ENCODE measurements at places on chromosomes 3 and 15.

GRCh38 chr15:91694831-91695210 is 158.7 kb upstream of the SLCO3A1 start:
- no peak for DNase-seq

DNA sequence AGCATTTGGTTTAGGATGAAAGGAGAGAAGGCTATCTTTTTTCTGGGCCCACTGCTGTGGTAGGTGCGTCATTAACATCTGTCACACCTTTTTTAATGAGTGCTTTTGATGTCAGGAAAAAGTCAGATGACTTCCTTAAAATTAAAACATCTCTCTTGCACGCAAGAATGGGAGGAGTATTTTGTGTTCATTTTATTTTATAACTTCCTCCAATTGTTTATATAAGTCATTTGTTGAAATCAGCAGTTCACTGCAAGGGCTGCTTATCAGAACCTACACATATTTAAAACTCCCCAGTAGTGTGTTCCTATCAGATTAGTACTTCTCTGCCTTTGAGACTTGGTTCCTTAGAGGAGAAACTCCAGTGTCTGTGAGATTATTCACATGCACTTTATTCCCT is 143.8 kb downstream of the NEO1 start:
- peak; percentile 40 for DNase-seq

DNA sequence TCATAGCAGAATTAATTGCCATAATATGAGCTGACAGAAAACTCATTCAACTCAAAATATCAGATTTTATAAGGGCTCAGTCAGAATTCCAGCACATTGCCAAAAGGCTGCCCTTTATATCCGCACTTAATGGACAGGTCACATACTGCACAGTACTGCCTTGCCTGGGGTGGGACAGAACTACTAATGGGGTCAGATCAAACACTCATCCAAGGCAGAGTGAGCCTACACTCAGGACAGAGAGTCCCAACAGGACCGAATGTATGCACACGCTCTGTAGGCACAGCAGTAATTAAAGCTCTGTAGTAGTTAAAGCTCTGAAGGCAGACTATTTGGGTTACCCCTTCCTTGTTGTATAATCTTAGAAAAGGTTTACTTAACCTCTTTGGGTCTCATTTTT is 27.2 kb downstream of the HSPBAP1 start:
- DNase-seq, result no peak

- no peak for DNase-seq
Measured at GRCh38 chr3:170643831-170644230, 58.0 kb upstream of the SLC7A14 start.

DNA sequence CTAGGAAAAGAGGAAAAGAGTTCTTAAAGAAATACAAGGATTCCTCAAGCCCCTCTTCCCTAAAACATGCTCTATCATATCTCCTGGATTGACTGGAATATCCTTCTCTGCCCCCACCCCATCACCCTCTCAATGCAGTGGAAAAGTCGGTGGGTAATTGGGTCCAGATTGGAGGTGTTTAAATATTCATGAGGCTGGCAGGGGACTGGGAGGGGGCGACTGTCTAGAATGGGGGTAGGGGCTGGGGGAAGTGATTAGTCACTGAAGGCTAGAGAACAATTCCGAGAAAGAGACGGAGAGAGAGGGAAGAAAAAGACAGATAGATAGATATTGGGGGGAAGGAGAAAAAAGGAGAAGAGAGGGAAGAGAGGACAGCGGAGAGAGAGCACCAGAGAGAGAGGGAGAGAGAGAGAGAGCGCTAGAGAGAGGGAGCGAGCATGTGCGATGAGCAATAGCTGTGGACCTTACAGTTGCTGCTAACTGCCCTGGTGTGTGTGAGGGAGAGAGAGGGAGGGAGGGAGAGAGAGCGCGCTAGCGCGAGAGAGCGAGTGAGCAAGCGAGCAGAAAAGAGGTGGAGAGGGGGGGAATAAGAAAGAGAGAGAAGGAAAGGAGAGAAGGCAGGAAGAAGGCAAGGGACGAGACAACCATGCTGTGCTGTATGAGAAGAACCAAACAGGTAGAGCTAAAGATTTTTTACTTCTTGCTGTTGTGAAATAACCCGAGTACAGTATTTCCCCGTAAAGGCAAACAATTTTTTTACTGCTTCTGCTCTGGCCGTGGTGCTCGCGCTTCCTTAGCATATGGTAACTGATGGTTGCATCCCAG is at the start of gene GAP43:
TSS of gene GAP43 (plus strand) at position 467 of the 825 bp plus-strand sequence. CDS start at position 647, 180 bp downstream.
- no peak for DNase-seq

- DNase-seq, result no peak
Measured at GRCh38 chr3:49296781-49297411, 19.9 kb upstream of the C3orf62 start.

DNA sequence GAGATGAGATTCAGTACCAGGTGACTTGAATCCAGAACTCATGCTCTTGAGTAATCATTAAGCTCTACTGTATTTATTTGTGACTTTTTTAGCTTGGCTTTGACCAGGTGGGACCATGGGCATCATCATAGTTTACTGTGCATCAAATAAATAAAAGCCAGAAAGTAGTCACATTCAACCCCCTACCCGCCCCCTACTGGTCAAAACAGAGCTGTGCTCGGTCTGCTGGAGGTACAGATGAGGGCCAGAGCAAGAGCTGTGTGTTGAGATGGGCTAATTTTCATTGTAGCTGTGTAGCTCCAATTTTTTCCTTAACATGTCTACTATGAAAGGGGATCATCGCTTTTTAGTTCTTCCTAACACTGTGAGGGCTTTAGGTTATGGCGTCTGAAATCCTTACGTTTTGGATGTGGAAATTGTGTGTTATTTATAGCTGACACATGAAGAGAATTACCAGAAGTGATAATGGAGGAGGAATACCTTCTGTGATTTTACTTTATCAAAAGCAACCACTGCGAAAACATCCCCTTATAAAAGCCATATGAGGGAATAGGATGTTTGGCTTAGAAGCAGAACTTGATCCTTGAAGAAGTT is 375.1 kb downstream of the PTPRG start:
- DNase-seq, result peak; percentile 57

GRCh38 chr3:126743350-126743749 is 39.3 kb downstream of the CHCHD6 start:
- no peak for DNase-seq

GRCh38 chr3:117941015-117941414 is 1093.6 kb downstream of the IGSF11 start:
- DNase-seq, result no peak

DNA sequence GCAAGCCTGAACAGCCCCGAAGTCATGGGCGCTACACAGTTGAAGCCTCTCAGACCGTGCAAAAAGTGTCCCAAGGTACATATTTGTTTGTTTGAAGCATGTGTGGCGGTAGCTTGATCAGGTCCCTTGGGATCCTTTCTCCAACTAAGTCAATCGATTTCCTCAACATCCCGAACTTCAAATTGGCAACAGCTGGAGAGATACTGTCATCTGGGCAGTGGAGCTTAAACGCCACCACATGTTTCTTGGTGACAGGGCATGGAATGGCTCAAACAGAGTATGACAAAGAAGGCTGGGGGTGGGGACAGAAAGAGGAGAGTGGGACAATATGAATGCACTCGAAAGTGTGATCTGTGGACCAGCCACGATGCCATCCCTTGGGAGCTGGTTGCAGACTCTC is 84.9 kb upstream of the PSMD6 start:
- no peak for DNase-seq

DNA sequence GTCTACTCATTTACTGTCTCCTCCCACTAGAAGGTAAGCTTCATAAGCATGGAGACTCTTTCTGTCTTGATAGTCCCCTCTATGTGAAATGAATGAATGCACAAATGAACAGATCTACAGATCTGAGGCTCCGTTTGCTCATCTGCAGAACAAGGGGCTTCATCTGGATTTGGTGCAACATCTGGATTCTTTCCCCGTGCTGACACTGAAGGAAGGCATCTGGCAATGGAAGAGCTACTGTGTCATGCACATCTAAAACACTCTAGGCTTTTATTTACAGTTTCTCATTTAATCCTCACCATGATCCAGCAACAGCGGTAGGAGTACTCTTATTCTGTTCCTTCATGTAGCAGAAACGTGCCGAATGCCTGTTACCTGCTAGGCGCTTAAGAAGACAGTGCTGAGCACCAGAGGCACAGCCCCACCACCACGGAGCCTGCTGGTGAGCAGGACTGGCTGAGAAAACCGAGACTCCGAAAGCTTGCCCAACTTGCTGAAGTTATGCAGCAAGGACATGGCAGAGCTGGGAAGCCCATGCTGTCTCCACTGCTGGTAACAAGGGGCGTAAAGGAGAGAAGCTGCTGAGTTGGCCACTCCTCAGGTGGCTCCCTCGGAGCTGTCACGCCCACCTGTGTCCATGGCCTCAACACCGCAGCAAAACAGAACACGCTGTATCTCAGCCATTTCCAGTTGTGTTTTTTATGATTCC is 31.1 kb downstream of the LSM3 start:
- no peak for DNase-seq

DNA sequence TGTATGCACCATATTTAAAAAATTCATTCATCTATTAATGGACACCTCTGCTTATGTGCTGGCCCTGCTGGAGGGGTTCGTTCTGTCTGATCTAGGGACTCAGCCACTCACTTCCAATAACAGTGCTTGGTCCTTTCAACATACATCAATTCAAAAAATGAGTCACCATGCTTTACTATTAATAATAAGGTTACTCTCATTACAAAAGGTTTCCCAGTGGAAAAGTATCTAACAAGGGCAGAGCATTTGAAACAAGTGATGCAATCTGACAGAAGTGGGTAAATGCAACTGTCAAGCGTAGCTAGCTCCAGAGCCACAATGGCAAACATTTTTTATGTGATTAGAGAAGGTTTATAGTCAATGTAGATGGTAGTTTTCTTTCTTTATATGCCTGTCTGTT is 67.9 kb upstream of the TNIK start:
- DNase-seq, result no peak

- no peak for DNase-seq
Measured at GRCh38 chr3:10929978-10930665, 62.4 kb upstream of the SLC6A1 start.

DNA sequence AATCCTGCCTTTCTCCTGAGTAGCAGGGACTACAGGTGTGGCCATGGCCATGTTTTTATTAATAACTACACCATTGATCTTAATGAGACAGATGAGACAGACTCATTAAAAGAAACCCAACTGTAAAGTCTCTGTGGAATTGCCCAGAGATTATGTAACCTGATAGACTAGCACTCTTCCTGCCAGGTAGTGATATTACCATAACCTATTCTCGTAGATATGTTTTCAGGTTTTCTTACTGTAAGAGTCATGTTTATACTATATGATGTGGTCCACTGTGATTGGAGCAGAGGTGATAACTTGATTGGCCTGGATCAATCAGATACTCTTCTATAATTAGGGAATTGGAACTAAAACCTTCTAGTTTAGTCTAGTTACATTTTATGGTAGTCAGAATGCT is 93.7 kb downstream of the NFKBIZ start:
- DNase-seq, result no peak

GRCh38 chr3:40681658-40682055 is 156.9 kb downstream of the ZNF621 start:
- no peak for DNase-seq

- no peak for DNase-seq
Measured at GRCh38 chr15:51067510-51067909, 27.2 kb downstream of the TNFAIP8L3 start.

- DNase-seq, result no peak
Measured at GRCh38 chr3:77373619-77374018, 333.7 kb downstream of the ROBO2 start.

GRCh38 chr3:139764069-139764905 is 86.5 kb upstream of the NMNAT3 start:
- no peak for DNase-seq

DNA sequence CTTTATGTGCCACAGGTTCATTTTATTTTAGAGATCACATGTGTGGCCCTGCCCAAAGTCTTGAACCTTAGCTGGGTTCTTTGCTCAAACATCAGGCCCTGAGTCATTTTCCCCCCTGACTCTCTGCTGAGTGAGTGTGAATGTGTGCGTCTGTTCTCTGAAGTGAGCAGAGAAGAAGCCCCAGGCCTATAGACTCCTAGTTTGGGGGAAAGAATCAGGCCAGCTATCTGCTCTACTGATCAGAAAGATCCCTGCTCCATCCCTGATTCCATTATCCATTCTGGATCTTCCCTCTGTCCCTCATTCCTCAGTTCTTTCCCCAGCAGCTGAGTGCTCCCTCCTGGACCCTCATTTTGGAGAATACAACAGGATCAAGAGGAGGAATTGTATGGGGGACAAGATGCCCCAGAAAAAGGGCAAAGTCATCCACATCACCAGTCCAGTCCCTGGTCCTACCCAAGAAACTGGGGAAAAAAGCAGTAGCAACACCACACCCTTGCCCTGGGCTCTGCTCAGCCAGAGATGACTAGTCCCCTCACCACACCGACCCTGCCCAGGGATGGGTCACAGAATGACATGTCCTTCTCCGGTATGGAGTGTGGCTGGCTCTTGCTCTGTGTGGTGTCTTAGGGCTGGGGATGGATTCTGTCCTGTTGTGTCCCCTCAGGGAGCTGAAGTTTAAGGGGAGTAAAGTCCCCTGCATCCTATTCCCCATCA is 3.2 kb downstream of the DUOX1 start:
- no peak for DNase-seq

GRCh38 chr15:88243895-88244787 is 12.4 kb downstream of the NTRK3 start:
- DNase-seq, result peak; percentile 69

DNA sequence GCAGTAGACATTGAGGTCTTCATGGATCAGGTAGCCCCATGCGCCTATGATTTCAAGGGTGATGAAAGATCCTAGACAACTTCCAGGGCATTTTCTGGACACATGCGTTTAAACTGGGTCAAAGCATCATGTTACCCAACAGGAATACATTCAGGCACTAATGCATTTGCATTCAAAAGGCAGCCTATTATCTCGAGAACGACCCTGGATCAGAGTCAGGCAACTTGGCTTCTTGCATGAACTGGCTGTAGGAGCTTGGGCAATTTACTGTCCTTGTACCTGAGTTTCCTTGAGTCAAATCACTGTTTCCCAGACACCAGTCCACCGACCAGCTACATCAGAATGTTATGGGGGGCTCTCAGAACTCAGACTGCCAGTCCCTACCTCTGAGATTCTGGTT is 51.5 kb upstream of the CHST2 start:
- no peak for DNase-seq

GRCh38 chr3:188296761-188297612 is 143.0 kb downstream of the LPP start:
- DNase-seq, result peak; percentile 81

DNA sequence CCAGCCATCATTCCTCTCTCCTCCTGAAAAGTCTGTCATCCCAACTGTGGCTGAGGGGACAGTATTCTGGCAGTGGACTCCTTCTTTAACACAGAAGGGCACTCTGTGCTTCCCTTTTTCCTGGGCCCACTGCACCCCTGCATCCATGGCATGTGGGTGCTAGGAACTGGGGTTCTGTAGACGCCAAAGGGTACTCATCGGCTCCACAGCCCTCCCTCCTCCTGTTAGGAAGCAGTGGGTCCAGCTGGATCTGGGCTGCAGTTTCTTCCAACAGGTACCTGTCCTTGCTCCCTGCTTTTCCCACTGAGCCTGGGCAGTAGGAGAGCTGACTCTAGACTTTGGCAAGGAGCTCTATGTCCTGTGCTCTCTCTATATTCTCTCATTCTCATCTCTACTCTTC is 6.4 kb upstream of the MANF start:
- no peak for DNase-seq

- DNase-seq, result no peak
Measured at GRCh38 chr3:54720604-54721003, 207.3 kb downstream of the LRTM1 start.
